ENCODE measurements at places on chromosomes 4 and X.

- no peak for DNase-seq
Measured at GRCh38 chrX:122972604-122973003, 211.5 kb upstream of the GRIA3 start.

GRCh38 chr4:114223580-114223979, 244.1 kb upstream of the ARSJ start:
- DNase-seq, result no peak

GRCh38 chr4:112668131-112668530, 31.2 kb downstream of the LARP7 start:
- DNase-seq, result no peak

DNA sequence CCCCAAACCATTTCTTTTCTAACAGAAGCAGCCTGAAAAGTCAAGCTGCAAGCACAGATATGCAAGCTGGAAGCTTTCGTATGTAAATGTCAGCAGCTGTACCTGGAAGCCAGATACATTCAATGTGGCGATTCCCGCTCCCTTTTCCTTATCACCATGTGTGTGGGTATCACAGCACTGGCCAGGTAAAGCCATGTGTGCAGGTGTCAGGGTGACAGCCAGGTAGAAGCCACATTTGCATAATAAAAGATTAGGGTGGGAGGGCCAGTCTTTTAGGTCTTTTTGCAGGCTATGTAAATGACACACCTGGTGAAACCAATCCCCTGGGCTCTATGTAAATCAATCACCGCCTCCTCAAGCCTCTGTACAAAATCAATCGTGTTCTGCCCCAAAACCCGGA, 50.1 kb downstream of the RXFP1 start:
- no peak for DNase-seq

DNA sequence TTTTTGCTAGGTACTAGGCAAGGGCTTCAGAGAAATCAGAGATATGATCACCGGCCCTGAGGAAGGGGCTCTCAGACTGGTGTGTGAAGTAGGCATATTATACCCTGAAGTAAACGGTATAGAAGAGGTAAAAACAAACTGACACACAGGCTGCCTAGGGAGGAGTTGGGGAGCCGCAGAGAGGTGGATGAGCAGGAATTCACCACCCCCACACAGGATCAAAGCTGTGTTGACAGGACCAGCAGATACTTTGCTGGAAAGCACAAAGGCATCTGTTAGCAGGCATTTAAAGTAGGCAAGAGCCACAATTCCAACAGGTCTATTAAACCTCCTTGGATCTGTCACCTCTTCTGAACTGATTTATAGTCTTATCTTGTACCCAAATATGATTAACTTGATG, 71.8 kb upstream of the GPR34 start:
- no peak for DNase-seq

- no peak for DNase-seq
Measured at GRCh38 chr4:151808120-151808529, 47.3 kb upstream of the GATB start.

- no peak for DNase-seq
Measured at GRCh38 chrX:20431486-20431885, 164.8 kb upstream of the RPS6KA3 start.

- DNase-seq, result peak; percentile 84
Measured at GRCh38 chr4:182975806-182976205, 58.6 kb upstream of the DCTD start.

DNA sequence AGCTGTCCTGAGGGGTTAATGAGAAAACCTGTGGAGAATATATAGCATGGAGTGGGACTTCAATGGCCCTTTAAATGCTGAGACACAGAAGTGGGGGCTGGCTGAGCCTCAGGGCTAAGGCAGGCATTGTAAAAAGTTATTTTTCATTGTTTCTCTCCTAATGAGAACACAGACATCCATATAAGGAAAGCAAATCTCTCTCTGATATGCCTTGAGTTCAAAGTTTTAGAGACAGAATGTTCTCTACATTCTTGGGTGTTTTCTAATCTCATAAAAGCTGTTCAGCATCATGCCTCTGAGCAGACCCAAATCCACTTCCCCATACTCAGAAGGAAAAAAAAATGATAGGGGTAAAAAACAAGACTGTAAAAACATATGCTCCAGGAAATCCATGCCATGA, 16.8 kb upstream of the RAB40A start:
- DNase-seq, result no peak

- no peak for DNase-seq
Measured at GRCh38 chr4:123406872-123407271, 10.3 kb downstream of the SPRY1 start.

- no peak for DNase-seq
Measured at GRCh38 chr4:1216869-1217294, 32.0 kb downstream of the CTBP1 start.

- no peak for DNase-seq
Measured at GRCh38 chr4:174926958-174927357, 8.8 kb downstream of the ADAM29 start.

DNA sequence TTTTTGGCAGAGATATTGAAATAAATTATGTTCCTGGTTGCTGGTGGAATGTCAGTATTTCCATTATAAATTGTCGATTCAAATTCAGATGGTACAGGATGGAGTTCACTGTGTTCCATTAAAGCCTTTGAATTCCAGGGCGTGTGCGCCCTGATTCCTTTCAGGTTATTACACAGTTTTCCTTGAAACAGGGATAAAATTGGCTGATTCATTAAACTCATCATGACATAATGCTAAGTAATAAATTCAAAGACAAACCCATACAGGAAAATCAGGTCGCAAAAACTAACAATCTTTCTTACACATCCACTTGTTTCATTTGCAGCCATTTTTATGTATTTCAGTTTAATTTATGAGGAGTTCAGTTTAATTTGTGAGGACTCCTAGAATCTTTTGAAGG, 51.1 kb downstream of the RWDD4 start:
- no peak for DNase-seq

- no peak for DNase-seq
Measured at GRCh38 chr4:150782311-150782710, 200.4 kb downstream of the MAB21L2 start.
